Stimulated activated CD8-positive, alpha-beta memory T cell treated with anti-CD3 and anti-CD28 coated beads, Interleukin-2, amount 100 ng/mL, for 1 hour (primary cell): ENCODE measurements at places on chromosomes 3 and 15.

- DNase-seq: no peak
Measured at GRCh38 chr3:58350627-58351013, 17.9 kb downstream of the PXK start.

DNA sequence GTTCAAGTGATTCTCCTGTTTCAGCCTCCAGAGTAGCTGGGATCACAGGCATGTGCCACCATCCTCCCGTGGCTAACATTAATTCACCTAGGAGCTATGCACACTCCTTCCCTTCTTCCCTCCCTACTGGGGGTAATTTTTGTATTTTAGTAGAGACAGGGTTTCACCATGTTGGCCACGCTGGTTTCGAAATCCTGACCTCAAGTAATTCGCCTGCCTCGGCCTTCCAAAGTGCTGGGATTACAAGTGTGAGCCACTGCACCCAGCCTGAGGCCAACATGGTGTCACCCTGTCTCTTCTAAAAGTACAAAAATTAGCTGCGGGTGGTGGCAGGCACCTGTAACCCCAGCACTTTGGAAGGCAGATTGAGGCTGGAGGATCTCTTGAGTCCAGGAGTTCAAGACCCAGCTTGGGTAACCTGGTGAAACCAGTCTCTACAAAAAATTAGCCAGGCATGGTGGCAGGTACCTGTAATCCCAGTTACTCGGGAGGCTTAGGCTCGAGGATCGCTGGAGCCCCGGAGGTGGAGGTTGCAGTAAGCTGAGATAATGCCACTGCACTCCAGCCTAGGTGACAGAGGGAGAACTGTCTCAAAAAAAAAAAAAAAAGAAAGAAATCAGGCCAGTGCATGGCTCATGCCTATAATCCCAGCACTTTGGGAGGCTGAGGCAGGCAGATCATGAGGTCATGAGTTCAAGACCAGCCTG is 6.1 kb downstream of the RNU5B-1 start:
- DNase-seq: no peak

- no peak for DNase-seq
Measured at GRCh38 chr15:51735228-51736010, 2.0 kb downstream of the LYSMD2 start.

GRCh38 chr15:62552444-62552843 is 387.4 kb upstream of the C2CD4B start:
- DNase-seq: no peak

DNA sequence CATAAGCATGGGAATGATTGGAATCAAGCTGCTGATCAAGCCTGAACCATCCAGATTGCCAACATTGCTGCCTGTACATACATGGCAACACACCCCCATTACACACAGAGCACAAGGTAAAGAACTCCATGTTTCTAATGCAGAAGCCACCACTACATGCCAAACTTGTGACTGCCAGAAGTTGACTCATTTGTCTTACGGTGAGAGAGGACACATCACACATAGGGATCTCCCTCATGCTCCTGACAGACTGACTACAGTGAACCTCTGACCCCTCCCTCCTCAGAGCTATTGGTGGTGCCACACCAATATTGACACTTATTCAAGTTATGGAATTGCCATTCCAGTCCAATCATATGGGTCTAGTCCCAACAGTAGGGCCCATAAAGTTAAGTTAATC is 42.3 kb downstream of the EFHB start:
- DNase-seq: no peak

DNA sequence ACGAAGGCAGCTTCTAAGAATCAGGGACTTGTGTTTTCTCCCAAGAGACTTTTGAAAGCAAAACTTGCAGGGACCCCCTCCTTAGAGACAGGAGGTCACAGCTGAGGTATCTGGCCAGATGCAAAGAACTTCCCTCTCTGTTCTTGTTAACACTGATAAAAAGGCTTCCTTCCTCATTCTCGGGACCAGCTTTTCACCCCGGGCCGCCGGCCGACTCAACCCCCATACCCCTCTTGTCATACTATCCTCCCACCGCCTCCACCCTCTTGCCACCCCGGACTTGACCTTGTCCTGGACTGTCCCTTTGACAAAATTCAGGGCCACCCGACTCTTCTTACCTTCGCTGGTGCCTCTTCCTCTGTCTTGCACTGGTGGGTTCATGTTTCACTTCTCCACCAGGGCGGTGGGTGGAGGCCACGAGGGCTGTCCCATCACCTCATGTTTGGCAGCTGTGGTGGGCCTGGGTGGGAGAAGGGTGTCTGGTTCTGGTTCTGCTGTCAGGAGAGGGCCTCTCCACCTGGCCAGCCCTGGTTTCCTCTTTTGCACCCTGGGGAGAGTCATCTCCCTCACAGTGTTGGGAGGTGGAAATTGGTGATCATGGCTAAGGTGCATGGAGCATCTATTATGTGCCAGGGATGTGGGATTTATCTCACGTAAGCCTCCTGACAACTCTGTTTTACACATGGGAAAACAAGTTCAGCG is 32.5 kb downstream of the BHLHE40 start:
- DNase-seq: no peak

DNA sequence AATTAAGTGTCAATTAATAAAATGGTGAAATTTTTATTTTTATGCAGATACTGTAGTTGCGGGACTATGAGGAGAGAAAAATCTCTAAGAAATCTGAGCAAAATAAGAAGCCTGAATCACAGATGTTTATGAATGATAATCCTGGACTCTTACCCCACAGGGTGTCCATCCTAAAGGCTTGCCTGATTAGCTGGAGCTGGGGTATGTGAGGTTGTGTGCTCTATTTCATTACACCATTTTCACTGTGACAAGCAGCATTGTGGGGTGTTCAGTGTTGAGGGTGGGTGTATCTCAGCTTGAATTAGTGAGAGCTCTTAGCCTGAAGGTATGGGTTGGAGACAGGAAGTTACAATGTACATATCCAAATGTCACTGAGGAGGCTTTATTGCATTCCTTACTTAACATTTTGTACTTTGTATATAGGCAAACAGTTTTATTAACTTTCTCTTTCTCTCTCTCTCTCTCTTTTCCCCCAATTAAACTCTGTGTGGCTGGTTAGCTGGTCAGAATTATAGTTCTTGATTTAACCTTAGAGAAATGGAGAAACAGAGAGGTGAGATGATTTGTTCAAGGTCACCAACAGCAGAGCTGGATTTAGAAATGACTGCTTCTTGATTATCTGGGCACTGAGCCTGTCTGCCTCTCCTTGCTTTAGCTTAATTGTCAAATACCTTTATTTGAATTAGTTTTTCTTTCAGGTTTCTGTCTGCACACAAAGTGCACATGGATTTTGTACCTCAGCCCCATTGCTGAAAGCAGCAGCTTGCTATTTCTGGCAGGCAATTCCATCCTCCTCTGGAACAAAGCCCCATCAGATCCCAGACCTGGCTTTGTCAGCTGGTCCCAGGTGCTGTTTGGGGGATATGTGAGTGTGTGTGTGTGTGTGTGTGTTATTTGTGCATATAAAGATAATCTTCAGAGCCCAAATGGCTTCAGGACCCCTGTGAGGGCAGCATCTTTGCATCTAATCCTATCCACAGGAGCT is 35.8 kb downstream of the GJD2 start:
- no peak for DNase-seq

- no peak for DNase-seq
Measured at GRCh38 chr3:194064380-194065332, 71.3 kb upstream of the HES1 start.

DNA sequence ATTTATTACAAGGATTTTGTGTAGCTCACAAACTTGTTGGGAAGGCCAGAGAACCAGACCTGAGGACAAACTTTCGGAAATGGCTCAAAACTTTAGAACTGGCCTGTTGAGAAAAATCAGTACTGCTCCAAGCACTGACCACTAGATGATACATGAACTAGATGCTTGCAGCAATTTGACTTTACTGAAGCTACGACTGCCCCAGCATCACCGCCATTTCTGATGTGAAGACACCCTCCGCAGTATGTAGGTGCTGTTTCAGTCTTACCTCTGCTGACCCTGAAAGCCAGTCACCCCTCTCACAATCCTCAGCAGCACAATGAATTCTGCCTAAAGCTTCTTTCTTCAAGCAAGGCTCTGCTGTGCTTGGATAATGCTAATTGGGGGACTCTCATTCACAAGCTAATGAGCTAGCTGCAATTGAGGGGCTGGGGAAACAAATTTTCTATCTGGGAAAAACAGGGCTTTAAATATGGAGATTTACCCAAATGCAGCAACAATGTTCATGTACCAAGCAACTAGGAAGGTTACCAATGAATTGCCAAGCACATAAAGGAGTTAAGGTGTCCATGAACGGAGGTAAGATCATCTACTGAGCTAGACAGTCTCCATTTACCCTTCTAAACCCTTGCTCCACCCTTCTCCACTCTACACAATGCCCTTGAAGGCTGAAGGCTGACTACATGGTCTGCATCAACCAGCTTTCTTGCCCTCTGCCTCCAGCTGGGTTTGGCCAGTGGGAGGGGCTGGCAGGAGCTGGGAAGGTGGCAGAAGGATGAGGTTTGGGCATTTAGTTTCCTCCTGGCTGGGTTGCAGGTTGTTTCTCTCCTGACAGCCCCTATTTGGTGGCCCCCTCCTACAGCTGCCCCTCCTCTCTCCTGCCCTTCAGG is 53.2 kb upstream of the FSTL1 start:
- no peak for DNase-seq

GRCh38 chr15:57553526-57553925 is 38.2 kb upstream of the MYZAP start:
- no peak for DNase-seq

DNA sequence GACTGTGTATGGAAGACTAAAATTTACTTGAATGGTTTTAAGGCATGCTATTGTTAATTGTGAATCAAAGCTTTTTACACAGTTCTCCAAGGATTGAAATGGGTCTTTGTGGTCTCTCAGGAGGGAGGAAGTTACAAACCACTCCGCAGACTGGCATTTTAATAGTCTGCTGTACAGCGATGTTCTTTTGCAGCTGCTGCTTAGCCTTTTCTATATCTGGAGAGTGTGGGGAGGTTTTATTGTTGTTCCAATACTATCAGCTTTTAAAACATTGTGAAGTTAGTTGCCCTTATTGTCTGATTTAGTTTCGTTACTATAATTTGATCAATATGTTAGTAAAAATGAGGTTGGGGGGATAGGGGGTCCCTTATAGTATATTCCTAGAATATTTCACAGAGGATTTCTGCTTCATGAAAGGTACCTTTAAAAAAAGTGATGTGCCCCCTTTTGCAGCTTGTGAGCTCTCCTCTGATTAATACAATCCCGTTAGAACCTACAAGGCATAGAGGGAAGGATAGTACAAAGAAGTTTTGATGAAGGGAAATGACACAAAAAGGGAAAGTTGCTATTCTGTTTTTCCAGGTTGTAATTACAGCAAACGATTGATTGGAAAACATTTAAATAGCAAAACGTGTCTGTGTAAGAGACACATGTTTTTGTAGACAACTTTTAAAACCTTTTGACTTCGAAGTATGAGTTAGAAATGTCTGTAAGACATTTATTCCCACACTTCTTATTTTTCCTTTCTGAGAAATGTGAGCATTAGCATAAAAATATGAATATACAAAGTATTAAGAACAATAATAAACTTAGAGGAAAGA is 158.3 kb upstream of the CGNL1 start:
- DNase-seq: no peak

- DNase-seq: no peak
Measured at GRCh38 chr3:57116501-57116900, 48.7 kb downstream of the IL17RD start.

- peak; percentile 65 for DNase-seq
Measured at GRCh38 chr15:56243163-56244037, at the start of gene RFX7. Gene RFX7 (minus strand): TSS chr15:56243879. CDS start chr15:56243285, 594 bp downstream.

DNA sequence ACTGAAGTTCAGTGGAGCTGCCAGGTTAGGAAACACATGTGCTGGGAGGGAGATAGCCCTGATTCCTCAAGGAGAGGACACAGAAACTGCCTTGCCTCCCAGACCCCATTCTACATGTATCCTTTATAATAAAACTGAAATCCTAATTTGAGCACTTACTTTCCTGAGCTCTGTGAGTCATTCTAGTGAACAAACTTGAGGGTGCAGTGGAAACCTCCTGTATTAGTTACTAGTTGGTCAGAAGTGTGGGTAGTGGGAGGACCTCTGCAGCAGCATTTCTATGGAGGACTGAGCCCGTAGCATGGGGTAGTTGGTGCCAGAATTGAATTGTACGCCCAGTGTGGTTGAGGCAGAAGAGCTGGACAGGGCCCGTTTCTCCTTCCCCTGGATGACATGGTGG is 23.9 kb downstream of the ATP1B3 start:
- DNase-seq: no peak

DNA sequence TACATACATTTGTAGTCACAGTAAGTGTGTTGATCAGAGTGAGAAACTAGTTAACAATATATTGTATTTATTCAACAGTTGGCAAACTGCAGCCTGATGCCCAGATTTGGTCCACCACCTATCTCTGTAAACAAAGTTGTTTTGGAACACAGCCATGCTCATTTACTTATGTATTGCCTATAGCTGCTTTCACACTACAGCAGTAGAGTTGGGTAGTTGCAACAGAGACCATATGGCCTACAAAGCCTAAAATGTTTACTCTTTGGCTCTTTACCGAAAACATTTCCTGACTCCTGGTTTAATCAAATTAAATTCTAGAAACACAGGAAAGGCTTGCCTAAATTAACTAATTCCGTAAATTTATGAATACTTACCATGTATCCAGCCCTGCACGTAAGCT is 39.4 kb downstream of the CMC1 start:
- DNase-seq: no peak

GRCh38 chr3:14446988-14447570 is 44.7 kb downstream of the SLC6A6 start:
- DNase-seq: no peak

- no peak for DNase-seq
Measured at GRCh38 chr3:171704002-171704401, 106.3 kb downstream of the PLD1 start.

- DNase-seq: no peak
Measured at GRCh38 chr3:141796889-141797781, 33.9 kb downstream of the GRK7 start.

GRCh38 chr3:26596335-26596734 is 26.2 kb upstream of the LRRC3B start:
- no peak for DNase-seq

GRCh38 chr15:40146037-40146436 is 14.8 kb upstream of the BUB1B start:
- DNase-seq: no peak

DNA sequence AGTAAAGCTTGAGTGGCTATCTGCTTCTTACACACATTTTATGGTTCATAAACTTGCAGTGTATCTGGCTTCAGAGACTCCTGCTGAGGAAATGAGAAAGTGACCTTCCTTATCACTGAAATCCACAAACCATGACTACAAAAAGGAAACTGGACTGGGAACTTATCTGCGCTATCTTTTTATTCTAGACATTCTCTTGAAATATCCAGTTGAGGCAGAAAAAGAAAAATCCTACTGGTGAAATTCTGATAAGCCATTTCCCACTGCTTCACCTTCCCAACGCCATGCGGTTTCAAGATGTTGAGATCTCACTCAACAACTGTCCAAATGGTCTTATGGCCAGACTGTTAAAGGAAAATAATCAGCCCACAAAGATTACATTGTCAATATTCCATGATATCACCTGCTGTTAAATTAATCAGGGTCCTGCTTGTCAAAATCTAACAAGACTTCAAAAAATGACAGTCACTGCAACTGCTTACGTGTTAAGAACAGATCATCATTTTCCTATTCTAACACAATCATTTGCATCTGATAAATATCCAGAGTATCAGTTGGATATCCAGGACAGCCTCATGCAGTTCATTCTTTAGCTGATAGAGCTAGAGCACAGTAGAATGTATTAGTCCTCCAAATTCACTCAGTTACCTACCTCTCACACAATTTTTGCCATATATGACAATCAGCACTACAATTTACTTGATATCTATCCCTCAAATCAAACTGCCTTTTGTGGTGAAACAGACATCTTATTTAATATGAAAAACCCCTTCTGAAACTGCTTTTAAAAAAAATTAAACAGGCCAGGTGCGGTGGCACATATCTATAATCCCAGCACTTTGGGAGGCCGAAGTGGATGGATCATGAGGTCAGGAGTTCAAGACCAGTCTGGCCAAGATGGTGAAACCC is 538.1 kb downstream of the MAGI1 start:
- no peak for DNase-seq
